Urothelium cell line (cell line): ENCODE measurements at places on chromosomes 12 and 14.

DNA sequence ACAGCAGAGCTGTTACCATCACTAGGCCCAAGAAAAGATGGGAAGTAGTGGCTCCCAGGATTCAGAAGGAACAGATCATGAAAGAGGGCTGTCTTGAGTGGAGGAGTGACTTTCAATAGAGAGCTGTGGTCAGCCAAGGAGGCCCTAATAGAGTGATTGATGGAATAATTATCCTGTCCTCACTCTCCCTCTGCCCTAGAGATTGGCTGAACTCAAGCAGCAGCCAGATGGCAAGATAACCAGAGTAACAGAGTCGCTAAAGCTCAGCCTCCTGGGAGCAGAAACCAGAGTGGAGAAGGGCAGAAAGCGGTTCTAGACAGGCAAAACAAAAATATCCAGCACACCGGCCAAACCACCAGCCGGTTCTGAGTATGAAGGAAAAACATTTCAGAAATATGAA, 23.1 kb downstream of the GMFB start:
- DNase-seq, result no peak

- no peak for DNase-seq
These were observed 77.2 kb downstream of the PTPRR start for GRCh38 chr12:70843363-70843762.

DNA sequence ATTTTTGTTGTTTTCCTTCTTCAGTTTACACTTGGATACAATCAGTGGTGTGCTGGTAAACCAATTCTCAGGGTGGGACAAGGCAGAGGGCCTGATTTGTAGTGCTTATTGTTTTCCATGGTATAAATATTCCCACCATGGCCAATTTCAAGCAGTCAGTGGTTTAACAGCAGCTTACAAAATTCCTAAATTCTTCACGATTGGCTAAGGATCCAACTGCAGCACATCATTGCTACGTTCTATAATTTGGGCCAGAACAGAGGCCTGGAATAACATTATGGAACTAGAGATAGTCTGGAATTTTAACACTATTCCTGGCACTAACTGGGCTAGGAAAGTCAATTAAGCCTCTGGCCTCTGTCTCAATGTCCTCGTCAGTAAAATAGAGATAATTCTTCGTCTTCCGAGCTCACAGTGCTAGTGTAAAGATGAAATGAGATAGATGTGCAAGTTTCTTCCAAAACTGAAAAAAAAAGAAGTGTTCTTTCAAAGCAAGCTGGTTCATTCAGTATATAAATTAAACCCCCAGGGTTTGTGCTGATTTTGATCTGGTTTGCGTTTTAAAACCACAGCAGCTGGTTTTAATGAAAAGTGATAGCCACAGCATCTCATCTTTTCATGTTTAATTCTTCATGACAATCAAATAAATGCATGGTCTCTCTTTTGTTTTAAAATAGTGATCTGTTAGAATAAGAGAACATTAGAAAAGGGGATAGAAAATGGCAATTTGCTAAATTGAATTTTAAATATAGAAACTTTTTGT, 104.1 kb downstream of the EPS8 start:
- DNase-seq, result no peak

DNA sequence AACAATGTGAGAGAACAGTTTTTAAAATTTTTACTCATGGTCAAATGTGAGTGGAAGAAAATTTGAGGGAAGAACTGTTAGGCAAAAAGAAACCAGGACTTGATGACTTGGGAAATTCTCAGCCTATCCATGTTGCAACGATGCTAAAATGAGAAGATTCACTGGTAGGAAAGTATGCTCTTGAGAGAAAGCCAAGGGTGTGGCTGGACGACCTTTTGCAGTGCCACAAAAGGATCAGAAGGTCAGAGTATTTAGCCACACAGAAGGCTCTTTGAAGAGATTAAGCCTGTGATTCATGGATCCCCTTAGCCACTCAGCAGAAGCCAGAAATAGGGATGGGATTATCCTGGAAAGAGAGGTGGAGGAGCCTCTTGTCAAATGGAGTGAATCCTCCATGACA, 336.8 kb downstream of the LRIG3 start:
- DNase-seq, result no peak

- no peak for DNase-seq
These were observed 22.1 kb downstream of the OR10P1 start for GRCh38 chr12:55658635-55659391.

- no peak for DNase-seq
These were observed 76.1 kb downstream of the MED13L start for GRCh38 chr12:116201359-116201758.

DNA sequence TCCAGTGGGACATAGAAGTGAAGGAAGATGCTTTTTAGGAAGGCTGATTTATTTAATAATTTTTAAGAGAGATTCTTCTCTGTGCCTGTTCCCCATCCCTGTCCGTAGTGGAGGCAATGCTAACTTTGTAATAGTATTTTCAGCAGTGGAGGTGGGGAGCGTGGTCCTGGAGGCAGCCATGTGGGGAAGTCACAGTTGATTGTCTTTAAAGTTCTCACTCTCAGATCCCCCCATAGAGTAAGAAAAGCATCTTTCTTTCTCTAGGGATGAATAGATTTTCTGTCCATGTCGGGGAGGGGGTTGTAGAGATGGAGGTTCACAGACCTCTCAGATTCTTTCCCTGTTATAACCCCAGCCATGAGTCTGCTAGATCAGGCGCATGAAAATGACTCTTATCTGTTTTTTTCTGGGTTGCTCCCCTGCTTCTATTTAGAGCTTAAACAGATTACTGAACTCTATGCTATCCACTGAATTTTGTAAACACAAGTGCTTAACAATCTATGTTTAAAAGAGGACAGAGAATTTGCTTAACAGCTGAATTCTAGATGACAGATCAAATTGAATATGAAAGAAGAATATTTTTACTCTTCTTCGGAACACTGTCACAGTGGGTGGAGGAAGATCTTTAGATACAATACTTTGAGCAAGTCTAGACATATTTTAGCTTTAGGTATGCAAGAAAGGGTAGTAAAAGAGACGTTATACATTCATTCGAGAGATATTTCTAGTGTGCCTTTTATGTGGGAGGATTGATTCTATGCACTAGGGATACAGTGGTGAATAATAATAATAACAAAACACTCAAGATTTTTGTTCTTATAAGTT, 25.3 kb downstream of the TMEM117 start:
- no peak for DNase-seq

DNA sequence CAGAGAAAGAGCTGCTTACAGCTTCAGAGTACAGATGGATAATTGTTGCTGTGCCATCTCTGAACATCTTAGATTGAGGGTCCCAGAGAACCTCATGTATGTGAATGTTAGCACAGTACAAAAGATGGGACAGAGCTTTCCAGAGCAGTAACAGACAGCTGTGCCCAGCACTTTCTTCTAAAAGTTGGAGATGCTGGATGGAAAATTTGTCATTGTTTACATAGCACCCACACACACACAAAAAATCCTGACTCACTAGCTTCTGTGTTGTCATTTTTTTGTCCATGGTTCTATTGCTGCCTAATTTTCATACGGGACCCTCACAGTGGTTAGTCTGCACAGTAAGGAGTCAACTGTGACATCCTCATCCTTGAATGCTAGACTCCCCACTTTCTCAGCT, 374.7 kb downstream of the DIO2 start:
- no peak for DNase-seq

- no peak for DNase-seq
These were observed 12.1 kb upstream of the PRR4 start for GRCh38 chr12:10861366-10861765.

- DNase-seq, result no peak
These were observed 6.9 kb upstream of the CORO1C start for GRCh38 chr12:108738170-108738569.

- DNase-seq, result no peak
These were observed 25.5 kb downstream of the GXYLT1 start for GRCh38 chr12:42119085-42119633.

- peak; percentile 60 for DNase-seq
These were observed 5.9 kb downstream of the GPR84 start for GRCh38 chr12:54358191-54358944.
